NCI-H1048 (cell line): ENCODE measurements at places on chromosomes 11 and 22.
A peak's percentile ranks its signal among the peaks of the same experiment; 100 is the strongest.

- no peak for DNase-seq
Measured at GRCh38 chr22:50439314-50439870, 35.4 kb downstream of the SBF1 start.

DNA sequence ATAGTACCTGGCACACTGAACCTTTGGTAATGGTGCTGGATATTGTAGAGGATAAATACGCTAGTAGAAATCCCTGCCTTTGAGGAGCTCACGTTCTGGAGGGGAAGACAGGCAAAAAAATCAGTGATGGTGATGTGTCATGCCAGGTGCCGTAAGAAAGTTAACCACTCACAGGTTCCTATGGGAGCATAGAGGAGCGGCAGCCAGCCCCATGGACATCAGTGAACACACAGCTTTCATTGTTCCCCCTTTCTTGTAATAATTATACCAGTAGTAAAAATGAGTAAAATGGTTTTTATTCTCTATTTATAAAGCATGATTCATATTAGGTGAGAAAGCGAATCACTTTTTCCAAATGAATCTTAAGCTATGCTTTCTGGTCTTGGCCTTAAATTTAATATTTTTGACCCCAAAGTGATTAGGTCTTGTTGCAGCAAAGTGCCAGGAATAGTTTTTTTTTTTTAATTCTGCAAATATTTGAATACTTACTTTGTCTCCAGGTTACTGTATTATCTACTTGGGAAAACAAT is 57.9 kb downstream of the UVRAG start:
- no peak for DNase-seq

DNA sequence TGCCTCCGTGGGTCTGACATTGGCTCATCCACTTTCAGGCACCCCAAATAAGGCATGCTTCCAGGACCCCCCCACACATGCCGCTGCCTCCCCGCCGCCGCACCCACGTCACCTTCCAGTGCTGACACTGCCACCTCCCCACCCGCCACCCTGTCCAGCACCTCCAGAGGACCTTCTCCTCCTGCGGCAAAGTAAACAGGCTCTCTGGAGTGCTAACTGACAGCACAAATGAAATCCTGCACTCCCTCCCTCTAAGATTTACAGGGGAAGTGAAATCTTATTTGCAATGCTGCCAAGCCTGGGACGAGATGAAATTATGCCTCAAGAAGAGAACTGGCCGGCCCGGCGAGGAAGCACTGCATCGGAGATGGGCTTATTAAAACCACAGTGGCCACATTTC is 35.3 kb downstream of the MACROD1 start:
- no peak for DNase-seq

GRCh38 chr22:46476547-46476941 is 60.9 kb downstream of the CELSR1 start:
- no peak for DNase-seq

DNA sequence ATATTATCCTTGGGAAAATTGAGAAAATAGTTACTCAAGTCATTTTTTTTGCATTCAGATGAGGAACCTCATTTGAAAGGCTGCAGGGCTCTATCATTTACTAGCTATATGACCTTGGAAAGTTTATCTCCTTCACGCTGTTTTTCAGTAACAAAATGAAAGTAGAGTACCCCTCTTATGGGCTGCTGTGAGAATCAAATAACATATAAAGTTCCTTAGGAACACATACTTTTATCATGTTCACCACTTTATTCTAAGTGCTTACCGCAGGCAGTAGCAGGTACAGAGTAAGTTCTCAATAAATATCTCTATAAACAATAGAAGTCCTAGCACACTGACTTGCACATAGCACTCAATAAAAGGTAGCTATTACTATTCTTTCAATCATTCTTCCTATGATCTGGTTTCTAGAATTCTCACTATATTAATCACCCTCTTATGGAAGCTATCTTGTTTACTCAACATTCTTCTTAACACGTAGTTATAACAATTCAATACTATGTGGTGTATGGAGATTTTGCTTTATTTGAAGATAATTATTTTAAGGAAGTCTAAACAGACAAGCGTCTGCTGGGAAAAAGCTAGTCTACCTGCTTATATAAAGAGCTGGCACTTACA is 1.9 kb downstream of the C11orf71 start:
- DNase-seq = no peak

DNA sequence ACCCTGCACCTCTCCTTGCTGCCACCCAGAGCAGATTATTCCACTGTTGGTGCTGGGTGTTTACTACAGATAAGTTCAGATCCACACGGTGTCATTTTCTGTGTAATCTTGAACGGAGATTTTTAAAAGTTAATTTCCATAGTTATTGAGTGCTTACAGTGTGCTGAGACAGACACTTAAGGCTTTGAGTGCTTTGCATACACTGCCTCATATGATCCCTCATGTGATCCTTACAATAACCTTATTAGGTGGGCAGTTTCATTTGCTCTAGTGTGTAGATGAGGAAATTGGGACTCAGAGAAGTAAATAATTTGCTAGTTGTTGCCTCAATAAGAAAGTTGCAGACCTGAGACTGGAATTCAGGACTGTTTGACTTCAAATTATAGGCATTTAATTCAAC is 32.3 kb upstream of the ME3 start:
- no peak for DNase-seq

- no peak for DNase-seq
Measured at GRCh38 chr11:63573881-63574855, 11.0 kb upstream of the PLAAT2 start.

DNA sequence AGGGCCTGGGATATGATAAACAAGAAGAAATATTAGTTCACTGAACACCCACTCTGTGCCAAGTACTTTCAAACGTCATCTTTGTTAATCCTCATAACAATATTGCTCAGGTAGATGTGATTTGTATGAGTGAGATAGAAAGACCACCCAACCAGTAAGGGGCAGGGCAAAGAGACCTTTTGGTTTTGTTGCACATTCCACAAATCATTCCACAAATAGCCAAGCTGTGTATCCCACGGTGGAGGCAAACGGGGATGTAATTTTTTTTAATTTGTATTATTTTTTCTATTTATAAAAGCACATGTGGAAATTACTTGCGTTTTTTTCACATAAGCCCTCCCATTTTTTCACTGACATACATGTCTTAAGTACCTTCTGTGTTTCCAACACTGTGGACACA is 29.0 kb downstream of the LAYN start:
- no peak for DNase-seq

- DNase-seq = no peak
Measured at GRCh38 chr11:30749268-30749667, 163.1 kb upstream of the MPPED2 start.

- no peak for DNase-seq
Measured at GRCh38 chr22:45638197-45638596, 33.4 kb upstream of the ATXN10 start.

- DNase-seq = no peak
Measured at GRCh38 chr22:25650833-25651232, 86.4 kb downstream of the GRK3 start.

- no peak for DNase-seq
Measured at GRCh38 chr11:46666516-46666915, 33.9 kb downstream of the ARHGAP1 start.

- no peak for DNase-seq
Measured at GRCh38 chr11:100629671-100630070, 57.4 kb upstream of the ARHGAP42 start.

GRCh38 chr11:88491674-88492073 is 154.1 kb upstream of the CTSC start:
- DNase-seq = no peak

GRCh38 chr22:46592390-46592872 is 27.8 kb upstream of the GRAMD4 start:
- no peak for DNase-seq

DNA sequence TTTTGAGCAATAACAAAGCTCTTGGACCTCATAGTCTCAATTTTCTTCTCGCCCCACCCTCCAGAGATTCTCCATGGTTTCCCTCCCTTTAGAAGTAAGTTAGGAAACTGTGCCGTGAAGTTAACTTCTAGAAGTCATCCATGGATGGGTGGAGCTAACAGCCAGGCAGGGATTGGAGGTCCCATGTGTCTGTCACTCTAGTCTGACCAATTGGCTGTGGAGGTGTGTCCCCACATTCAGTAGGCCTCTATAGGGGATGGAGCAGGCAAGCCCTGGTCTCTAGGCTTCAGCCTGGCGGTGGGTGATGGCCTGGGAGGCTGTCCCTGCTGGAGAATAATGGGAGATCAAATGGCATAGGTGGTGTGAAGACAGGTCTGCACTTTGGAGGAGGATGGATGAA is 50.7 kb downstream of the TP53I11 start:
- DNase-seq = peak; percentile 16

DNA sequence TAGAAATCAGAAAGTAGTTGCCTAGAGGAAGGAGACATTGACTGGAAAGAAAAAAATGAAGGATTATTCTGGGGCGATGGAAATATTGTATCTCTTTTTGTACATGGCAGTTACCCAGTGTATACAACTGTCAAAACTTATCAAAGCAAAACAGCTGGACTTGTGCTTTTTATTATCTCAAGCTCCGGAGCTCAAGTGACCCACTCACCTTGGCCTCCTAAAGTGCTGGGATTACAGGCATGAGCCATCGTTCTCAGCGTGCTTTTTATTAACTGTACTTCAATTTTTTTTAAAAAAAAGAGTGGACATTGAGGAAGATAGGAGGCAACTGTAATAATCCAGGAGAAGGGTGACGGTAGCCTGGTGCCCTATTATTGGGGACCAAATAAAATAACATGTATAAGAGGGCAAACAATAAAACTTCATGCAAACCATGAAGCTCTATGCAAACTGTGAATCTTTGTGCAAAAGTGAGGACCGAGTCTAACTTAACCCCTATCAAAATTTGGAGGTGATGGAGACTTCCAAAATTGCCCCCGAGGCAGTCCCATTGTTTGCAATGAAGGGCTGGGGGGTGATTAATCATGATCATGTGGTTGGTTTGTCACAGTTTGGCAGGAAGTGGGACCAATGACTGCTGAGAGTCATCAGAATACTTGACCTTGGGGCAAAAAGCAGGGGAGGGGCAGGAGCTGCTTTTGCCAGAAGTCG is 23.5 kb downstream of the FZD4 start:
- no peak for DNase-seq

DNA sequence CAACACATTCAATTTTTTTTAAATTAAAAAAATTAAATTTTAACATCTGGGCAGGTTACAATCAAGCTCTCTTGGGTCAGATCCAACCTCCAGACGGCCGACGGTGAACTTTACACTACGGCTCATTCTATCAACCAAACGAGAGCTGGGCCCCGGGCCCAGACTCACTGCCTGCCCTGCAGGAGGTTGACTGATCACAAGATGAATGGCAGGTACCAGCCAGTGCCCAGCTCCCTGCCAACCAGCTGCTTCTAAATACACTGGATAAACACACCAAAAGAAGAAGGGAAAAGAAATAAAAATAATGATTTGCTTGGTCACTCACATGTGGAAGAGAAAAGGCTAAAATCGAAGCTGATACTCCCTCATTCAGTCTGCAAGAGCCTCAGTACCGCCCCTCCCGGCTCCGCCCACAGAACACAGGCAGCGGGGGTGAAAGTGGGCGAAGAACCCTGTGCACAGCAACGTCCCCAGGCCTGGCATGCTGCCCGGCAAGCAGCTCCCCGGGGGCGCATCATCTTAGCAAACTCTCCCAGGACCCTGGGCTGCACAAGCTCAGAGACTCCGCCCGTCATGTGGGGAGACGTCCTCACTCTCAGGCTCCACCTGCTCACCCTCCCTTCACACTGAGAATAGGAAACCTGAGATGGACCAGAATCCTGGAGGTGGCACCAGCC is 303.4 kb downstream of the SHANK2 start:
- no peak for DNase-seq

DNA sequence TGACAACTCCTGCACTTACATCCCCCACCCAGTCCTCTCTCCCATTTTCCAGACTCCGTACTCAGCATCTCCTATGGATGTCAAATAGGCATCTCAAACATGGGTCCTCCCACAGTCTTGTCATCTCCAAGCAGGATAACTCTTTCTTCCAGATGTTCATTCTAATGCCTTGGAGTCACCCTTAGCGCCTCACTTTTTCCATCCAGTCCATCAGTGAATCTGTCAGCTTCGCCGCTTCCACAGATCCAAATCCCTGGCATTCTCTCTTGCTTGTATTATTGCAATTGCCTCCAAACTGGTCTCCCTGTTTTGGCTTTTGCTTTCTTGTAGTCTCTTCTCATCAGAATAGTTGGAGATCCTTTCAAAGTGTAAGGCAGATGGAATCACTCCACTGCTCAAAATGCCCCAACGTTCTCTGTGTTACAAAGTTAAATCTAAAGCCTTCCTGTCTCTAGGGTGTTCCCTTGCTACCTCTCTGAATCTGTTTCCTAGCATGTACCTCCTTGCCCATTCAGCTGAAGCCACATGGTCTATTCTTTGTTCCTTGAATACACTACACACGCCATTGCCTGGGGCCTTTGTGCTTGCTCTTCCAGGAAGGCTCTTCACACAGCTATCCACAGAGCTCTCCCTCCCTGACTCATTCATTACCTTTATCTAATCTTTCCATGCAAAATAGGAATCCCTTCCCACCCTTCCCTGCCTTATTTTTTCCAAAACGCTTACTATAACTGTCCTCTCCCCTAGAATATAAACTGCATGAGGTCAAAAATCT is 64.8 kb downstream of the UBASH3B start:
- no peak for DNase-seq

DNA sequence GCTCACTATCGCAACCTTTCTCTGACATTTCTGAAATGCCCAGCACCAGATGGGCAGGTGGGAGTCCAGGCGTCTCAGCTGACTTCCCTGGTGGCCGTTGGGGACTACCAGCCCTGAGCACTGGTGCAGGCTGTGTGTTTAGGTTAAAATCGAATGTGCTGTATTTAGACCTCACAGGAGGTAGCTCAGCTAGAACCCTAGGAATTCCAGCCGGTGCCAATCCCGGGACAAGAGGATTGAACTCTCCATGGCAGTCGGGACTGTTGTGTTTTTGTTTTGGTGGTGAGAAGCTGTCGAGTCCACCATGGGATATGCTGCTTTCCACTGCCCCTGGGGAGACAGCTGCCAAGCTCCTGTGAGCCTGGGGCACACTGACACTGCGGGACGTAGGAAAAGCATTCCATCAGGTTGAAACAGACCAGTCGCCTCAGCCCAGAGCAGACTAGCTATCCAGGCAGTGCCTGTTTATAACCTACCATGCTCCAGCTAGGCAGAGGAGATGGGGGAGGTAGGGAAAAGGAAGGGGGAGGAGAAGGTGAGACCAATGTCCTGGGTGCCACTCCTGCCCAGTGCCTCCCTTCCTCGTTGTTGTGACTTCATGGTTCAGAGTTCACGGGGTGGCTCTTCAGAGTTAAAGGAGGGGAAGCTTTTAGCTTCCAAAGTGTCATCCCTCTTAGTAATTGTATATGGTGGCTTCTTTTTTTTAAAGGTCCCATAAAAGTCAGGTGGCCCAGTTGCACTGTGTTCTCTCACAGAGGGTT is 53.0 kb downstream of the MICAL2 start:
- DNase-seq = no peak

DNA sequence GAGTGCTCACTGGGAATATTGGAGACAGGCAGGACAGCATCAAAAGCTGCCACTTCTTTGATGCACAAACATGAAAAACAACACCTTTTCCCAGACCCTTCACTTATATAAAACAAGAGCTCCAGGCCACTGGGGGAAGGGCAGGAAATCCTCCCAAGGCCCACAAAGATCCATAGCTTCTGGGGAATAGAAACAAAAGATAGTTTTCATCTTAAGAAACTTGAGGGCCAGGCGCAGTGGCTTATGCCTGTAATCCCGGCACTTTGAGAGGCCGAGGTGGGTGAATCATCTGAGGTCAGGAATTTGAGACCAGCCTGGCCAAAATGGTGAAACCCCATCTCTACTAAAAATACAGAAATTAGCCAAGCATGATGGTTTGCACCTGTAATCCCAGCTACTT is 15.3 kb downstream of the RTL6 start:
- DNase-seq = no peak
